ENCODE measurements at places on chromosomes 11 and 22.

DNA sequence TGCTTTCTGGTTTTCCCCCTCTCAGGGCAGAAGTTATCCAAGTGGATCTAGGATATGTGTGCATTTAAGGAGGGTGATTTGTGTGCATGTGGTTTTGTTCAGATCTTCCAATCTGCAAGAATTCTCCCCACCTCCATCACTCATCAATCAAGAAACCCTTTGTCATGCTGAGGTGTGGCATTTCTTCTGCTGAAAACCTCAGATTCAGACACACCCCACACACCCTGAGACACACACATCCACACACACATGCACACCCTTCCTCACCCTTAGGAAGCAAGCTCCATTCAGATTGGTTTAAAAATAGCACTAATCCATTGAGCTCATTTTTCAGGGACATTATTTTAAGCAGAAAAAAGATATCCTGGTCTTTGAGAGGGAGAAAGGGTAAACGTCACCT is 106.1 kb upstream of the HSD17B12 start:
- DNase-seq, result no peak

- no peak for DNase-seq
Observed at GRCh38 chr11:30735946-30736345, 149.8 kb upstream of the MPPED2 start.

GRCh38 chr11:102436561-102436960 is 16.0 kb downstream of the TMEM123 start:
- no peak for DNase-seq

DNA sequence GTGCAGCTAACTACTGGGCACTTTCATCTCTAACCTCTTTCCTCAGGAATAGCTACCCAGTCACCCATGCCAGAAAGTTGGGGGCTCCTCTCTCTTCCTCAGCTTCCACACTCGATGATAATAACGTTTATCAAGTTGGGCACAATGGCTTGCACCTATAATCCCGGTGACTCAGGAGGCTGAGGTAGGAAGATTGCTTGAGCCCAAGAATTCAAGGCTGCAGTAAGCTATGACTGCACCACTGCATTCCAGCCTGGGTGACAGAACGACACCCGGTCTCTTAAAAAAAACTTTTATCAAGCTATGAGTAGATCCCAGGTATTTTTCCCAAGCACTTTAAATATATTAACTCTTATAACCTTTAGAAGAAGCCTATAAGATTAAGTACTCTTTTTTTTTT is 2.0 kb downstream of the SF3A1 start:
- no peak for DNase-seq

DNA sequence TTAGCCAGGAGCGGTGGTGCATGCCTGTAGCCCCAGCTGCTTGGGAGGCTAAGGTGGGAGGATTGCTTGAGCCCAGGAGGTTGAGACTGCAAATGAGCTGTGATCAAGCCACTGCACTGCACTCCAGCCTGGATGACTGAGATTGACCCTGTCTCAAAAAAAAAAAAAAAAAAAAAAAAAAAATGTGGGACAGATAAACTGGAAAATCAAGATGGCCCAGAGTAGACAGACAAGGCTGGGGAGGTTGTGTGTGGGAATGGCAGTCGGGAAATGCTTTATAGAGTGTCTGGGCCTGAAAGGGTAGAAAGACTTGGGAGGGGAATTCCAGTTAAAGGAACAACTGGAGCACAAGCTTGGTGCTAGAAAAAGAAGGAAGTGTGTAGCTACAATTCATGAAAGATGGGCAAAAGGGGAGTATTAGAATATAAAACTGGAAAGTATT is 18.2 kb upstream of the WDR74 start:
- DNase-seq, result no peak

DNA sequence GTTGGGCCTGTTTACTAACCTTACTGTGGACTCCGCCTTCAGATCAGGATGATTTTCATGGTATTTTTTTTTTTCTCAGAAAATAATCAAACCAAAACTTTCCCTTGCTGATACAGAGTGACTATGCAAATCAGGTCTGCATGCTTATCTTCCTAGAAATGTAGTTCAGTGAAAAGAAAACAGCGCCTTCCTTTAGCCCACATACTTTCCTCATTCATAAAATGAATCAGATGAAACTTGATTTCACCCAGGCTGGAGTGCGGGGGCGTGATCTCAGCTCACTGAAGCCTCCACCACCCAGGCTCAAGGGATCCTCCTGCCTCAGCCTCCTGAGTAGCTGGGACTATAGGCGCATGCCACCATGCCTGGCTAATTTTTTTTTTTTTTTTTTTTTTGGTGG is 26.0 kb downstream of the ZNRF3 start:
- no peak for DNase-seq

Data from T-cell (primary cell).